Aorta (tissue), 5 donors: ENCODE measurements at places on chromosomes 2 and 18. TPM values are rescaled to one million over a fixed set of nuclear protein-coding genes. Genes with fewer than 3 reads are reported as not detected.

Gene CNTNAP5
- total RNA-seq, result not detected

Gene SERPINB12
- total RNA-seq, result not detected

Gene GPR35
- total RNA-seq, result 3.9 TPM

Gene EMILIN1
- total RNA-seq, result 180 TPM

Gene SH3RF3
- 24.4 TPM for total RNA-seq

Gene CYS1
- 11.4 TPM for total RNA-seq

Gene C1GALT1C1L
- total RNA-seq, result 0.29 TPM
